ENCODE measurements at places on chromosomes 3 and 15. TPM values are rescaled to one million over a fixed set of nuclear protein-coding genes. Genes with fewer than 3 reads are reported as not detected.

Gene CPN2
- 0.38 TPM for polyA plus RNA-seq

Gene TRPM1
- polyA plus RNA-seq: 0.37 TPM

Gene RETNLB
- not detected for polyA plus RNA-seq

Gene SERINC4
- 0.24 TPM for polyA plus RNA-seq

- DNase-seq: no peak
These were observed 150.9 kb upstream of the MCTP2 start for GRCh38 chr15:94080416-94080815.

DNA sequence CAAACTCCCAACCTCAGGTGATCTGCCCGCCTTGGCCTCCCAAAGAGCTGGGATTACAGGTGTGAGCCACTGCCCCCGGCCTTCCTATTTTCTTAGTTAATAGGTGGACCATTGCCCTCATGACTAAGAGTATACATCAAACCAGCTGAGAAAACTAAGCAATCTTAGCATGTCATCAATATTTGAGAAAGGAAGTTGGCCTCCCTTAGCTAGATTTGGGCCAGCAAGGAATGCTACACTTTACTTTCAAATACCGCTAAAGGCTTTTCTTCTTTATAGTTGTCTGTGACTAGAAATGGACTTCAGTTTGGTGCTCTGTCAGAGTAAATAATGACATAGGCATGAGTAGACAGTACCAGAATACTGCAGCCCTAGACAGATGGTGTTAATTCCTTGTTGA is 199.3 kb downstream of the GAP43 start:
- no peak for DNase-seq

- DNase-seq: no peak
These were observed 28.6 kb upstream of the CLSTN2 start for GRCh38 chr3:139906418-139906817.

All from renal cortex interstitium (tissue), 15 donors.